ENCODE measurements at places on chromosomes 1 and 21. TPM values are rescaled to one million over a fixed set of nuclear protein-coding genes. Genes with fewer than 3 reads are reported as not detected.

GRCh38 chr1:111666828-111667227, 47.2 kb downstream of the RAP1A start:
- peak; percentile 84 for DNase-seq

XCL1 gene
- total RNA-seq = not detected

GBP7 gene
- not detected for total RNA-seq

LYPD8 gene
- total RNA-seq = not detected

FCRL2 gene
- total RNA-seq = 136 TPM

All from Karpas-422 (cell line).